ENCODE measurements at places on chromosomes 12 and 14.
A peak's percentile ranks its signal among the peaks of the same experiment; 100 is the strongest.

GRCh38 chr12:50222275-50222783, 55.2 kb upstream of the CERS5 start:
- DNase-seq, result no peak

DNA sequence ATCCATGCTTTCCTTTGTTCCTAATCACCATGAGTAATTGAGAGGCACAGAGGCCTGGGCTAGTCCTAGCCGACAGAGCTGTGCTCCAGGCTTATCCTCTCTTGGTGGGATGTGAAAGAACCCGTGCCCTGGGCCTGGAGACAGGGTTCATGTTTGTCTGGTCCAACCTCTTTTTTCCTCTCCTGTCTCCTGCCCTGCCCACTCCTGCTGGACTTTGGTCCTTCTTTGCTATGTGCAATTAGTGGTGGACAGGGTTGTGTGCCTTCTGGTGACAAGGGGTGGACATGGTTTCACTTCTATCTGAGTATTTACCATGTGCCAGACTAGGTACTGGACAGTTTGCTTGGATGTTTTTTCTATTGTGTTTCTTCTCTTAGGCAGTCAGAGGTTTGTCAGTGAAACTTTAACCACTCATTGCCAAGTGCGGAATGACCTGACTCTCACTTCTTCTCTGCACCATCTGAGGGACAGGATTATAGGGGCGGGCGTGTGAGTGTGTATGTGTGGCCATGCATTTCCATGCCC, 126.1 kb downstream of the SMOC1 start:
- DNase-seq, result no peak

GRCh38 chr12:7869137-7869536, 3.6 kb downstream of the SLC2A14 start:
- DNase-seq, result no peak

GRCh38 chr12:106119301-106119700, 19.5 kb downstream of the NUAK1 start:
- DNase-seq, result no peak

GRCh38 chr12:112370199-112370598, 12.0 kb downstream of the HECTD4 start:
- DNase-seq, result no peak

- no peak for DNase-seq
Observed at GRCh38 chr14:87461704-87462103, 531.3 kb downstream of the GALC start.

DNA sequence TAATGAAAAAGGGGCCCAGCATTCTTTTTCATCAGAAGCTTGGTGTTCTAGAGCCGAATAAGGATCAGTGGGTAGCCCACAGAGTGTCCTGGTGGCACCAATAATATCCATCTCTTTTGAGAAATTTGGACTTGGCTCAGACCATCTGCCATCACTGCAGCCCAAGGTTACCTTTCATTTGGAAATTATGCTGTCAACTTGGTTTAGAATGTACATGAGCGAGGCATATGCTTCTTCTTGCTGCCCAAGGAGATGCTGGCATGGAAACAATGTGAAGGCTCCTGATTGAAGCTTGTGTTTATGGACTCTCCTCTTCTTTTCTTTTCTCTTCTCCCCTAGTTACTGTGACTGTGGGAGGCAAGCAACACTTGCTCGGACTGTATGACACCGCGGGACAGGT, 50.0 kb downstream of the GPHB5 start:
- DNase-seq, result no peak

DNA sequence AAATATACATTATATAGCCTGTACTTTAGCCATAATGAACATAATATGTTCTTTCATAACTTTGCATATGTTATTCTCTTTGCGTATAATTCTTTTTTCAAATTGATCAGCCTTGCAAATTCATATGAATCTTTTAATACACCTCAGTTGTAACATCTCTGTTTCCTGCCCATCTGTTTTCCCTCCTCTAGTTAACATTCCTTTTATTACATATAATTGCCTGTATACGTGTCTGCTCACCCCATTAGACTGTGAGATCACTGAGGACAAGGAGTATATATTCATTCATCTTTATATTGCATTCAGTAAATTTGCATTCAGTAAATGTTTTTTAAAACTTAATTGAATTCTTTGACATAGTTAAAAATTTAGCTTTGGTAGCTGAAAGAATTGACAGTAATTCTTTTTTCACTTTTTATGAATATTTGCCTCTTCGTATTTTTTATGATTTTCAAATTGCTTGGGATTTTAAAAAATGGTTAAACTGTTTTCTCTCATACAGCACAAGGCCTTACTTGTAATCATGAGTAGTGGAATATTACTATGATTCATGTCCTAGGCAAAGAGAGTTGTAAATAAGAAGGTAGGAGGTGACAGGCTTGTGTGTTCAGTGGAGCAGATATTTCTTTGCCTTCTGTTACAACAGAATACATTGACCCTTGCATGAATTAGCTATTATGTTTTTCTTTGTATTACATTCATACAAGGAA, 32.8 kb upstream of the KLHL42 start:
- no peak for DNase-seq

- no peak for DNase-seq
Observed at GRCh38 chr14:64185184-64185583, 109.0 kb downstream of the ESR2 start.

GRCh38 chr12:119154435-119154818, 24.3 kb upstream of the HSPB8 start:
- no peak for DNase-seq

DNA sequence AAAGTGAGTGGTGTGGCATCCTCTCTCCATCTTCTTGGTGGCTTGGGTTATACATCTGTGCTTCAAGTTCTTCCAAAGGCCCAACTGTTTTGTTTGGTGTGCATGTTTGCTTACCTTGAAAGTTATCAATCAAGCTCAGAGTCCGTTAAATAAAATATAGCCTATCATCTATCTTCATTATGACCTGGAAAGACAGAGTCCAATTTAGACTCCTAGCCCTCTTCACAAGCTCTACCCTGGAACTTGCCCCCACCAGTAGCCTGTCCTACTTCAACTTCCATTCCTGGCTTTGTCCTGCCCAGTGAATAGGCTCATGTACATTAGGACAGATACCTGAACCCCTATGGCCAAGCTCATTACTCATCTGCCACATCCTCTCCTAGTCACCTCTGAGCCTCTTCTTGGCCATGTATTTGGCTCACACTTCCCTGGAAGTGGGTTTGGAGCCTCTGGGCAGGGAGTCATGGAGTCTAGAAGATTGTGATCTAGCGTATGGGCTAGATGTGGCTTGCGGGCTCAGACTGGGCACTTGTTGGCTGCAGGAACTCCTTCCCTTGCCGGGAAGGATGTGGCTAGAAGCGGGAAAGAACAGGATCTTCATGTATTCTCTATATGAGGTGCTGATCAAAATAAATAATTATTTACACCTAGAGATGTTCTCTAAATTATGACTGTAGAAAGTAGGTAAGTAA, 6.4 kb upstream of the SSTR1 start:
- DNase-seq, result no peak

DNA sequence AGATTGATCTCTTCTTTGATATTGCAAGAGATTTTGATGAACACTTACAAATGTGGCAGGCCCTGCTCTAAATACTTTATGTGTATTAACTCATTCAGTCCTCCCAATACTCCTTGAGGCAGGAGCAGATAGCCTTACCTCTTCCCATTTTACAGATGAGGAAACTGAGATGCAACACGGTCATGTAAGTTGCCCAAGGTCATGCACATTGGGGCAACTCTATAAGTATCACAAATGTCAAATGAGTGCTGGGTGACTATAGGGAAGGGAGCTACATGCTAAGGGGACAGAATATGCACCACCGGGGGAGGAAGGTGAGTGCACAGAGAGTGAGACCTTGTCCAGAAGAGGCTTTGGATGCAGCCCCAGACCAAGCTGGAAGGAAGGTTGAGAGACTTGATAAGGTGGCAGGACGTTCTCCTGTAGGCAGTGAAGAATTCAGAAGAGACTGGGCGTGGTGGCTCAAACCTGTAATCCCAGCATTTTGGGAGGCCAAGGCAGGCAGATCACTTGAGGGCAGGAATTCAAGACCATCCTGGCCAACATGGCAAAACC, 132.3 kb upstream of the PWP1 start:
- DNase-seq, result no peak

DNA sequence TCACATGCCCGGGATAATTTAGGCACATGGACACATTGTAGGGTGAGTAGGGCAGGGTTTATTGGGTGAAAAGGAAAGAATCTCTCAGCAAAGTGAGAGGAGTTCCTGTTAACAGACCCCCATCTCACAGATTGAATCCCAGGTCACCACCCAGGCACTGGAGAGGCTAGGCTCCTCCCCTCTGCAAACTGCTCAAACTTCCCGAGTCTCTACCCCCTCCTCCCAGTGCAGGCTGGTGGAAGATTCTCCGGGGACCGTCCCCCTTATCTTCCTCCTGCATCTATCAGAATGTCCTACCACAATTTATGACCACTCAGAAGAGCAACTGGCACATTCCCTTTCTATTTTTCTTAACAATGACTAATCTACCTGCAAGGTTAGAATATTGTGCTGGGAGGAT, 126.0 kb downstream of the NTF3 start:
- DNase-seq, result no peak

DNA sequence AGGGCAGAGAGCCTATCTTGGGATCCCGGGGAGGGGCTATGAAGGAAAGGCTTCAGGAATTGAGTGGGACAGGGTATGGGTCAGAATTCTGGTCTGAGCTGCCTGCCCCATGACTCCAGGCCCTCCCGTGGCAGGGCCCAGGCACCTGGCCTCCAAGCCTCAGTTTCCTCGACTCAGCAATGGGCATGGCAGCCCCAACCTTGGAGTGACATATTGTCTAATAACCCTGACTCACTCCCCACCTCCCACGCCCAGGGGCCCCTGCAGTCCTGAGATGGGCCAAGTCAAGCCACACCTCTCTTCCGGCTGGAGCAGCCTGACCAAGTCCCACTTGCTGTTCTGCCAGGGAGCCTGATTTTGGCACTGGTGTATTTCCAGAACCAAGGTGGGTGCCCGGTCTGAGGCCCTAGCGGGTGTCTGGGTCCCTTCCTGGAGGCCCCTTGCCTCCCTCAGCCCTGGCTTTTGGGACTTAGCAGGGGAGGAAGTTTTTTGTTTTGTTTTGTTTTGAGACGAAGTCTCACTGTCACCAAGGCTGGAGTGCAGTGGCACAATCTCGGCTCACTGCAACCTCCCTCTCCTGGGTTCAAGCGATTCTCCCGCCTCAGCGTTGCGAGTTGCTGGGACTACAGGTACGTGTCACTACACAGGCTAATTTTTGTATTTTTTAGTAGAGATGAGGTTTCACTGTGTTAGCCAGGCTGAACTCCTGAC, 40.3 kb upstream of the RCOR1 start:
- no peak for DNase-seq

GRCh38 chr14:77599889-77600288, 16.5 kb downstream of the SPTLC2 start:
- DNase-seq, result no peak

GRCh38 chr14:22456998-22457594, 131.9 kb downstream of the DAD1 start:
- DNase-seq, result no peak

DNA sequence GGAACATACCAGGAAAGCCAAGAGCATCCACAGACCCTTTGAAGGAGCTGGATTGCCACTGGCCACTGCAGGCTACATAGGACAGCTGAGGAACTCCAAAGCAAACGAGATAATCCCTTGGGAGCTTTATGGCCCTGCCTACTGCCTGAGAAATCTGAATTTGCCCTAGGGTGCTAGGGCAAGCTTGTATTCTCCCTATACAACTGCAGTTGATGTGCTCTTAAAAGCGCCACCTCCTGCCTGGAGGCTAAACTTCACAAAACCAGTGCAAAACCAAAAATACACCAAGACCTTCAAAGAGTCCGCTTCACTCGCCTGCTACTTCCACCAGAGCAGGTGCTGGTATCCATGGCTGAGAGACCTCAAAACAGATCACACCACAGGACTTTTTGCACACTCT, 99.6 kb upstream of the KRR1 start:
- no peak for DNase-seq

DNA sequence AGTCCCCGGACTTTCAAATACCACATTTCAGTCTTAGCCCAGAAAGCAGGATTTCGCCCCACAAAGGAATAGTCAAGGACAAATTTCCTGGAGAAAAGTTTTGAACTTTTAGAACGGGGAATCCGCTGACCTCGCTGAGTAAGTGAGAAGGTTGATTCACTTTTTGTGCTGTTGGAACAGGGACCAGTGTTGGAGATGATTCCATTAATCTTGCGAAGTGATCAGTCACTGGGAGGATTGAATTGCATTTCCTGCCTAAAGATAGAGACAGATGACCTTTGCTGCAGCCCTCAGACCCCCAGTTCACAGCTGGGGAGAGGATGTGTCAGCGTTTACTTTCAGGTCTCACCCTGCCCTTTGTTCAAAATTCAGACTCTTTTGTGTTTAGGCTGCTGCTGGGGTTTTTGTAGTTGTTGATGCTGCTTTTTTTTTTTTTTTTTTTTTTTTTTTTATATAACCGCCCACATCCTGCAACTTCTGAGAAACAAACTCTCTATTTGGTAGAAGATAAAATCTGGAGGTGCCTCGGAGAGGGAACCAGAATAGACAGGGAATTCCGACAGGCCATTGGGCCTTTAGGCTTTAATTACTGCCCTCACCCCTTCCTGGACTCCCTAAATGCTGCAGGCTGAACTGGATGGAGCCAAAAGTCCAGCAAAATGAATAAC, 9.8 kb upstream of the KDM2B start:
- peak; percentile 40 for DNase-seq

DNA sequence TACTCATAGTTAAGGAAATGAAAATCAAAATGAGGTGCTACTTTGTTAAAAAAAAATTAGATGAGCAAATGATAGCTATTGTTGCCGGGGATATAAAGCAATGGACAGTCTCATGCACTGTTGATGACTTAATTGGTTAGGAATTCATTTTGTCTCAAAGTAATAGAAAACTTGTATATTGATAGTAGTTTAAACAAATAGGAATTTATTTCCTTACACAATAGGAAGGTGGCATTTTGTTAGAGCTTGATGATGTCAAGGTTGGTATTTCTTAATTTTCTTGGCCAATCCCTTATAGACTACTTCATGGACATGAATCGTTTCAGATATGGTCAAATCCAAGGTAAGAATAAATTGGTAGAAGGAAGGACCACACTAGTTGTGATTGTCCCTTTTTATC, 7.8 kb downstream of the PRPF39 start:
- no peak for DNase-seq

DNA sequence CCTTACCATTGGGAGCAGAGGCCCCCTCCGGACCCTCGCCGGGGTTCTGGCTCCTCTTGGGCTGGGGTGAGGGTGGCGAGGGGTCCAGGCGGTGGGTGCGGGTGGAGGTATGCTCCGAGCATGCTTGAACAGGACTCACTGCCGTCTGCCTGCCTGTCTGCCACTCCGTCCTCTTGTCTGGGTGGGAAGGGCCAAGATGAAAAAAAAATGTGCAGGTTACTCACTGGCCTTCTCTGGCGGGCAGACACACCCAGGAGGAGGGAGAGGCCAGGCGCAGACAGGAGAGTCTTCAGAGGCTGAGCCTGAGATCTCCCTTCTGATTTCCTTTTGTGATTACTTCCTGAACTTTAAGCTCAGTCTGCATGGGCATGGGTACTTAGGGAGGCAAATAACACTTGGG, 76.1 kb downstream of the STON2 start:
- DNase-seq, result no peak

DNA sequence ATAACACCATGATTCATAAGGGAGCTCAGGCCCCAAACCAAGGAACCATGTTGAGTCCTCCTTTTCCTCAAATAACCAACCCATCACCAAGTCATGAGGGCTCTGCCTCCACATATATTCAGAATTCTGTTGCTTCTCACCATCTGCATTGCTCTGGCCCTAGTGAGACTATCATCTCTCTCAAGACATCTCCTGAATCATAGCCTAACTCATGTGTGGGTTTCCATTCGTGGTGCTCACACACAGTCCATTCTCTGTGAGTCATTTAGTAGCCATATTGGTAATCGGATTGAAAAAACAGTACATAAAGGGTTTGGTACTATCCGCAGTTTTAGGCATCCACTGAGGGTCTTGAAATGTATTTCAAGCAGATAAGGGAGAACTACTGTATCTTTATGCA, 5.1 kb upstream of the SLC38A2 start:
- no peak for DNase-seq
